ENCODE measurements at places on chromosomes 5 and 9.

DNA sequence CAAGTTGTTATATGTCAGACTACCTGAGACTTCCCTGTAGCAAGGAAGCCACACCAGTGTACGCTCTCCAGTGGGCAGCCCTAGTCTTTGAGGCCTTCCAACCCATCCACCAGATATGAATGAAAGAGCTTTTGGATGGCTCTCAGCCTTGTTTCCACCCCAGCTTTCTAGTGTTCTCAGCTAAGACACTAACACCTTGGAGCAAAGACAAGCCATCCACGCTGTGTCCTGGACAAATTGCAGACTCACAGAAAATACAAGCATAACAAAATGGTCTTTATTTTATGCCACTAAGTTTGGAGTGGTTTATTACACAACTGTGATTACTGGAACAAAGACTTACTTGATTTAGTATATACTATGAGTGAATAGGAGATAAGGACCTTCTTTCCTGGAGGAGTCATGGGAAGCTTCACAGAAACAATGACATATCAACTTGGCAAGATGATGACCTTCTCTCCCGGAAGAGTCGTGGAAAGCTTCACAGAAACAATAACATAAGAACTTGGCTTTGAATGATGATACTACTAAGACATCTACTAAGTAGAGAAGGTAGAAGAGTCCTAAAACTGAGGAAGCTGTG is 134.0 kb upstream of the VCAN start:
- no peak for DNase-seq

GRCh38 chr5:172098046-172098445 is 90.0 kb downstream of the STK10 start:
- no peak for DNase-seq

- no peak for DNase-seq
These were observed 22.9 kb downstream of the SLC35A4 start for GRCh38 chr5:140587495-140587894.

DNA sequence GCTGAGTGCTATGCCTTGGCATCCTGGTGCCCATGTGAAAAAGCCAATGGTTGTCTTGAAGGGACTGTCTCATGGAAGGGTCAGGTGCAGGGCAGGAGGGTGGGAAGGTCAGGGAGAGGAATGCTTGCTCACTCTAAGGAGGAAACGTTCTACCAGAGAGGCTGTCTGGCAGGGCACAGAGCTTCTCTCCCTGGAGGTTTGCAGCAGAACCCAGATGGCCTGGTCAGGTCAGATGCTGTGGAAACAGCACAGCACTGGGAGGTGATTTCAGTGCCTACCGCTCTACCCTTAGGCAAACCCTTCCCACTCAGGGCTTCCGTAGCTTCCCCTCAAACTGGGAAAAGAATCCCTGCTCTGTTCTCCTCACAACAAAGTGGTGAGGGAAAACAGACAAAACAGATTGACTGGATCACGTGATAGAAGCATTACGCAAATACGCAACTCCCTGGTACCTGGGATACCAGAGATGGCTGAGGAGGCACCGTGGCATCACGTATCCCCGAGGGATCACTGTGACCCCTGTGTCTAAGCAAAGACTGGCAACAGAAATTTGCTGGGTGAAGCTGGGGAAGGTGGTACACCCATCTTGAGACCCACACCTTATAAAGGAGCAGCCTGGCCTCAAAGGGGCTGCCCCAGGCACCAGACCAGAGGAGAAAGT is 3.9 kb upstream of the MGAT1 start:
- DNase-seq, result no peak

DNA sequence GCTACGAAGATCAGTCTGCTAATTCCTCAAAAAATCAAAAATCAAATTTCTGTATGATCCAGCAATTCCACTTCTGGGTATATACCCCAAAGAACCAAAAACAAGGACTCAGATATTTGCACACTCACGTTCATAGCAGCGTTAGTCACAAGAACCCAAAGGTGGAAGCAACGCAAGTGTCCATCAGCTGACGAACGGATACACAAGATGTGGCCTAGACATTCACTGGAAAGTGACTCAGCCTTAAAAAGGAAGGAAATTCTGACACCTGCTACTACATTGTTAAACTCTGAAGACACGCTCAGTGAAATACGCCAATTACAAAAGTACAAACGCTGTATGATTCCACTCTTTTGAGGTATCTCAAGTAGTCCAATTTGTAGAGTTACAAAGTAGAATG is 93.3 kb downstream of the OTULIN start:
- peak; percentile 26 for DNase-seq

DNA sequence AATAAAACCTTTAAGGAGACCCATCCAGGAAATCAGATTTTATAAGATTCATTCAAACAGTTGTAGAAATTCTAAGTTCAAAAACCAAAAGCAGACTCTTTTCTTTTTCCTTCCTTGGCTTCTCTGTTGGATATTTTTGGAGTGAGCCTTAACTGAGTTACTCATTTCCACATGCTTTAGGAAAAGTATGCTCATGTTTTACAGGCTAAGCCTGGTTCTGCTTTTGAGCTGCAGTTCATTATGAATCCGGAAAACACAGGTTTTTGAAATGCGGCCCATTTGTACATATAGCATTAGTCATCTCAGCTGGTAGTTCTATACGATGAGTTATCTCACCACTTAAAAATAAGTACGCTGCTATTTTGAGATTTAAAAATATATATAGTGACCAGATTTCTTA is 156.6 kb upstream of the DMRT1 start:
- no peak for DNase-seq

- DNase-seq, result no peak
These were observed 104.5 kb upstream of the NUDT12 start for GRCh38 chr5:103667068-103667467.

GRCh38 chr5:192970-193831 is 1.9 kb downstream of the LRRC14B start:
- DNase-seq, result peak; percentile 17

GRCh38 chr5:28165096-28165495 is 1126.7 kb upstream of the CDH9 start:
- no peak for DNase-seq

GRCh38 chr9:129383019-129383560 is 205.0 kb upstream of the IER5L start:
- DNase-seq, result peak; percentile 57

DNA sequence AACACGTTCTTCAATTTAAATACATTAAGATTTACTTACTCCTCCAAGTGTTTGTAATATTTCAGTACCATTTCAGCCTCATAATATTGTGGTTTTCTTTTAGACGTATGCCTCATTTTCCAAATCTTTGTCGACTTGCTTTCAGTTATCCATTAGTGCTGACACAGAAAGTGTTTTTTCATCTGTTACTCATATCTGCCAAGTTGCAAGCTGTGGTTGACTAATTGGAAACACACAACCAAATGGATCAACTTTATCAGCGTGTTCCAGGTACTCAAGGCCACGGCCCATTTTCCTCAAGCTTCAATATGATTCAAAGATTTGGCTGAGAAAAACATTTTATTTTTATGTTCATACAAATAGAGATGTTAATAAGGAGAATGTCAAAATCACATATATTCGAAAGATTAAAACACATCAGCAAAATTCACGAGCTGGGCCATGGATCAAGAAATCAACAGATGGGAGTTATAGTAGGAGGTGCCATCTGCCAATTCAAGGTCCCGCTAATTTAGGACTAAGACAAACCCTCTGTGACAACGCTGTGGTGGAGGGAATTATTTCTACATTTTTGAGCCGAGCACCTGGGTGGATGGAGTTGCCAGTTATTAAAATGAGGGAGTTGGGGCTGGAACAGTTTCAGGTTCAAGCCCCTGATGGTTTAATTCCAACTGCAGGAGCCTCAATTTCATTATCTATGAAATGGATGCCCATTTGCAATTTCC is 27.2 kb upstream of the CCNJL start:
- DNase-seq, result no peak

All from CD8-positive, alpha-beta T cell (primary cell).